ENCODE measurements at places on chromosomes 11 and 22.

DNA sequence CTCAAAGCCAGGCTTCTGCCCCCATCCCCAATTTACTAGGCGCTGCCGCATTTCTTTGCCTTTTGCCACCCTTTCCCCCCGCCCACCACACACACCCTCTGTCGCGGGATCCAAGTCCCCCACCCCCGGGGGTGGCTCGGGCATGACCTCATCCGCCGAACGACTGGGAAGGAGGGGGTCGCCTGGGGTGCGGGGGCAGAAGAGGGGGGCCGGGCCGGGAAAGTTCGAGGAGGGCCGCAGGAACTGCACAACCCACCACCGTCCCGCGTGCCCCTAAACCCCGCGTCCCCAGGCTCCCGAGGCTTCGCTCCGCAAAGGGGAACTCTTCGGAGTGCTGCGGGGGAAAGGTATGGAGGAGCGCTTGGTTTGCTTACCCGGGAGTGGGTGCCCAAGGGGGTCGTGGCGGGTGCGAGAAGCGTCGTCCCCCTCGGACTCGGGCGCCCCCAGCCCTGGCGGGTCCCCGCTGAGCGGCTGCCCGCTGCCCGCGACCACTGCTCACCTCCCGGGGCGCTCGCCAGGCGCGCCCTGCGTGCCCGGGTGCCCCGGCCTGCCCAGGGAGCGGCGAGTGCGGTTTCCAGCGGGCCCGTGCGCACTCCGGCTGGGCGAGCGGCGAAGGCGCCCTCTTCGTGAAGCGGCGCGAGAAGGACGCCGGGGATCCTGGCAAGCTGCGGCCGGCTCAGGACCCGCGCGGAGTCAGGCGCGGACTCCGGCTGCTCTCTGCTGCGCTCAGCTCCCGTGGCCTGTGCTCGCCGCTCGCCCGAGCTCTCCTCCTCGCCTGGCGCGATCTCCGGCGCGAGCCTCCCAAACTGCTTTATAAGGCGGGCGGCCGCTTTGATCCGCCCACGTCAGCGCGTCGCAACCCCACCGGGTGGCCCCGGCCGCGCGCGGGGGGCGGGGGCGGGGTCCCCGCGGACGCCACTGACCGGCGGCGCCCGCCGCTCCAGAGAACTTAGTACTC lies 4.0 kb upstream of the WNT11 start:
- no peak for DNase-seq

DNA sequence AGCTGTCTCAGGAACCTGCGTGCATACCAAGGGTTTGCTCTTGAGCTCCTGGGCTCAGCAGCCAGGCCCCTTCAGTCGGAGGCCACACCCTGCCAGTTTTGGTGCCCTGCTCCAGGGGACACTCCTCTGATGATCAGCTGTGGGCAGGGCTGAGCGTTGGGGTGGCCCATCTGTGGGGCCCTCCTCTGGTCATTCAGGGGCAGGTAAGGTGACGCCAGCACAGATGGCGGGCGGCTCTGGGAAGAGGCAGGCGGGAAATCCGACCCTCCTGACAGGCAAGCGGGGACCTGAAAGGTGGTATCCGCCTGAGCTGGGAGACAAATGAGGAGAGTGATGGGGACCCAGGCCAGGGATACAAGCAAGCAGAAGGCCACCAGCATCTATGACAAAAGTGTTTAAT lies 3.8 kb upstream of the MFNG start:
- no peak for DNase-seq

- no peak for DNase-seq
Measured at GRCh38 chr22:49209452-49210195, 618.0 kb downstream of the BRD1 start.

DNA sequence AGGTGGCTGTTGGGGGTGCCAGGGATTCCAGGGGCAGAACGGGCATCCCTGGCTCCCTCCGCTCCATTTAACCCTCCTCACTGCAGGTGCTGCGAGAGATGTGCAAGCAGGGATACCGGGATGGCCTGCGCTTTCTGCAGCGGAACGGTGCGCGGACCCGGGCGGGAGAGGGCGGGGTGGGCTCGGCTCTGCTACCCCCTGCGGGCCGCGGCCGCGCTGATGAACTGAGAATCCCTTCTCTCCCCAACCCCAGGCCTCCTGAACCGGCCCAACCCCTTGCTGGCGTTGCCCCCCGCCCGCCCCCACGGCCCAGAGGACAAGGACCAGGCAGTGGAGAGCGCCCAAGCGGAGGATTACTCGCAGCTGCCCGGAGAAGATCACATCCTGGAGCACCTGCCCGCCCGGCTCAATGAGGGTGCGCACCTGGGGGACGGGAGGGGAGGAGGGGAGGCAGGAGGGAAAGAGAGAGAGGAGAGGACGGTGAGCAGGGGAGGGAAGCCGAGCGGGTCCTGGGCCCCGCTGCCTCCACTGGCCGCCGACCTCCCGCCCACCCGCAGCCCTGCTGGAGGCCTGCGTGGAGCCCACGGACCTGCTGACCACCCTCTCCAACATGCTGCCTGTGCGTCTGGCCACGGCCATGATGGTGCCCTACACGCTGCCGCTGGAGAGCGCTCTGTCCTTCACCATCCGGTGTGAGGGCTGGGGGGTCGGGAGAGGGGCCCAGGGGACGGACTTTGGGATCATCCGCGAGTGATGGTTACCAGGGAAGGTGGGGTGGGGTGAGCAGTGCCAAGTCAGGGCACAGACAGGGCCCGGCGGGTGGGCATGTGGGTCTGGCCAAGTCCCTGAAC lies 4.1 kb upstream of the CRACR2B start:
- DNase-seq, result no peak

DNA sequence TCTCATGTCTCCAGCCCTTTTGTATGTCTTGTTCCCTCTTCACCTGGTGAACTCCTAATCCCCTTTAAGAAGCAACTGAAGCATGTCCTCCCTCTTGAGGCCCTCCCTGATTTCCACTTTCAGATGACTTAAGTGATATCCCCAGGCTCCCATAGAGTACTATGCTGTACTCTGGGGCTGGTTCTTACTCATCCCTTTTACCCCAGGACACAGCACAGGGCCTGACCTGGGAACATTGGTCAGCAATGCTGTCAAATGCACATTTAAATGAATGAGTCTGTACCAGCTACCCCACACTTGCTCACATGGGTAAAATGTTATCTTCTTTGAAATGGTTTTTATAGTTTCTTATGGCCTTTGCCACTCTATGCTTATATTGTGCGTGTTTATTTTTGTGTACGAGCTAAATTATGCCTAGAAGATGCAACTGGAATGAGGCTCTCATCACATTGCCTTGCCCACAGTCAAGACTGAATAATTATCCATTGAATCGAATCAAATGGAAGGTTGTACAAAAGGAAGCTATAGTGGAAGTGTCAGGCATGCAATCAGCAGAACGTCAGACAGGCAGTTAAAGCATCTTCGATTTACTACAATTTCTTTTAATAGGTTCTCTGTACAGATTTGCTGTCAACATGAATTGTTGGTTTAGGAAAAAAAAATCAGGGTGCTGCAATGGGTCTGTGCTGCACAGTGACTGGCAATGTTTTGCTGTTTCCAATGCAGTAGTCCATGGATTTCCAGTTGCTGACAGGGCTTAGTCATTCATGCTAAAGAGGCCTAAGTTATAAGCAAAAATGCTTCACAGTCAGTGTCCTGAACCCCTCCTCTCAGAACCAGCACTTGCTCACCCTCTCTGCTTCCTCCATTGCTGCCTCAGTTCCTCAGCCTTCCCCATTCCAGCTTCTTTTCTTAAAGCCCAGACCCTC lies 79.5 kb downstream of the PARVA start:
- DNase-seq, result no peak

GRCh38 chr11:94639901-94640721 lies 72.9 kb downstream of the PIWIL4 start:
- no peak for DNase-seq

GRCh38 chr11:77104727-77105126 lies 2.1 kb downstream of the OMP start:
- DNase-seq, result no peak

- no peak for DNase-seq
Measured at GRCh38 chr11:131561501-131561900, 191.1 kb downstream of the NTM start.

GRCh38 chr11:20611892-20612291 lies 12.5 kb downstream of the SLC6A5 start:
- no peak for DNase-seq

- DNase-seq, result no peak
Measured at GRCh38 chr11:44727114-44727372, 281 bp downstream of the TSPAN18 start.

DNA sequence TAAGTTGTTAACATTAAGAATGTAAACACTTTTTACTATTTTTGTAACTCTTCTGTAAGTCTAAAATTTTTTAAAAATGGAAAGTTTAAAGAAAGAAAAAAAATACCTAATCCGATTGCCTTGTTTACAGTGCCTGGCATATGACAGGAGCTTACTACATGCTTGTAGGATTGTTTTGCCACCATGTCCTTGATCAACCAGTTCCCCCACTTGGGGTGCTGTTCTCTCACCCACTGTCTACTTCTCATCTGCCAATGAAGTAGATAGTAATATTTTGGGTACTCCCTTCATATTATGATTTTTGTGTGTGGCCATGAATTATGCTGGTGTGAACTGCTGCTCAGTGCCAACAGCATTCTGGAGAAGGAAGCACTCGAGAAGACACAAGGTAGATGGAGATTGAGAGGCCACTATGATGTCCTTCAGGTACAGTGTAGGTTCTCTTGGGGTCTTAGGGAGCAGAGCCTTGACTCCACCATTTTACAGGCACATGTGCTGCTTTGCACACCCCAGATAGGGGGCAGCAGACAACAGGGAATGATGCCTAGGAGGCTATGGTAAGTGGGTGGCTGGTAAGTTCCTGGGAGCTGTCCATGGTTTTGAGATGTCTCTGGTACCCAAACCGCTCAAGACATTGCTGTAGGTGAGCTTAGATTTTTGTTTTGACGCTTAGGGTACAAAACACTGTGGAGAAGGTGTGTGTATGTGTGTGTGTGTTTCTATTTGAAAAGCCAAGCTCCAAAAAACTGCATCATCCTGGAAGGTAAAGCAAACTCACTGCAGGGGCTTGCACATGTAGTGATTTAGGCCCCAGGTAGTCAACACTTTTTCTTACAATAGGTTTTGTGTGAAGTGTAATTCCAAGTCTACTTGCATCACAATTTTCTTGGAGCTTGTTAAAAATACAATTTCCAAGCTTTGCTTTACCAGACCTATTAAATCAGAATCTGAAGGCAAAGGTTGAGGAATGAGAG lies 494.5 kb upstream of the LARGE1 start:
- DNase-seq, result no peak

DNA sequence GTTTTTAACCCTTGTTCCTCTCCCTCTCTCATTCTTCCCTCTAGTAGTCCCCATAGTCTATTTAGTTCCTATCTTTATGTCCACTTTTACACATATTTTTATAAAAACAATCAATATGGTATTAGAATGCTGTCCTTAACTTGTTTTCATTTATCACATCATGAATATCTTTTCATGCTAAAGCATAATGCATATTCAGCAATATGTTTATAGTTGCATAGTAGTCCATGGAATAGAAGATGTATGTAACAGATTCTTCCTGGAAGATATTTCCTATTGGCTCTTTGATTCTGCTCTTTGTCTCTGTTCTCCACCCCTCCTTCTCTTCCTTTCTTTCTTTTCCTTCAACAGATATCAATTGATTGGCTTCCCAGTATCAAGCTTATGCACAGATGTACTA lies 1047.1 kb upstream of the TENM4 start:
- no peak for DNase-seq

DNA sequence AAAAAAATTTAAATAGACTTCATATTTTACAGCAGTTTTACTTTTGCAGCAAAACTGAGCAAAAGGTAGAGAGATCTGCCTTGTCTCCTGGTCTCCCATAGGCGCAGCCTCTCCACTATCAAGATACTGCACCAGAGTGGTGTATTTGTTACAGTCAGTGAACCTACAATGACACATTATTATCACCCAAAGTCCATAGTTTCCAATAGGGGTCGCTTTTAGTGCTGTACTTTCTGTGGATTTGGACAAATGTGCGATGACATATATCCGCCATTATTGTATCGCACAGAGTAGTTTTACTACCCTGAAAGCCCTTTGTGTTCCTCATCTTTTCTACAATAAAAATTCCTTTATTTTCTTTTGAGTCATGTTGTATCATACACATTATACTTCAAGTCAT lies 153.2 kb upstream of the CCDC179 start:
- DNase-seq, result no peak
